Adipocyte (in vitro differentiated cells): ENCODE measurements at places on chromosomes 5 and 9.

GRCh38 chr5:131495536-131496399 lies 139.3 kb downstream of the RAPGEF6 start:
- no peak for DNase-seq

DNA sequence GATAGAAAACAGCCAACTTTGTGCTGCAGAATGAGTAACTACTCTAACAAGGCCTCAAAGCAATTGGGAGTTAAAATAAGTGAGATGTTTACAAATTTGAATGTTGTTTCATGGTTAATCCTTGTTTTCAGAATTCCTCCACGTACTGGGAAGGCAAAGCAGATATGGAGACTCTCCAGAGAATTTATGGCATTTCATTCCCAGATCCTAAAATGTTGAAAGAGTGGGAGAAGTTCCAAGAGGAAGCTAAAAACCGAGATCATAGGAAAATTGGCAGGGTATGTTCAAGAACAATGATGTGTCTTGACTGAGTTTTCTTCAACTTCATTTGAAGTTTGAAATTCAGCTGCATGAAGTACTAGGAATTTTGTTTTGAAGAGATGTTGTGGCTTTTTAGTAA lies 16.4 kb downstream of the TARS1 start:
- no peak for DNase-seq

- no peak for DNase-seq
Observed at GRCh38 chr9:37102486-37102885, 17.9 kb upstream of the ZCCHC7 start.

- no peak for DNase-seq
Observed at GRCh38 chr5:14251733-14252132, 108.6 kb downstream of the TRIO start.

DNA sequence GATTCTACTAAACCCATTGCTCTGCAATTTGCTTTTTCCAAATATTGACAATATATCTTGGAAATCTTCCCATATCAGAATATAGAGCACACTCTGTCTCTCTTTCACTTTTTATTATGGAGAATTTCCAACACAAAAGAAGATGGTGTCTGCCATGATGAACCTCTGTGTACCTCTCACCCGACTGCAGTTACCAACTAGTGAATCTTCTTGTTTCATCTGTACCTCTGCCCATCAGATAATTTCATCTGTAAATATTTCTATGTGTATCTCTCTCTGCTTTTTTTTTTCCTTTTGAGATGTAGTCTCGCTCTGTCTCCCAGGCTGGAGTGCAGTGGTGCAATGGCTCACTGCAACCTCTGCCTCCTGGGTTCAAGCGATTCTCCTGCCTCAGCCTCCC lies 62.8 kb downstream of the NTNG2 start:
- no peak for DNase-seq

DNA sequence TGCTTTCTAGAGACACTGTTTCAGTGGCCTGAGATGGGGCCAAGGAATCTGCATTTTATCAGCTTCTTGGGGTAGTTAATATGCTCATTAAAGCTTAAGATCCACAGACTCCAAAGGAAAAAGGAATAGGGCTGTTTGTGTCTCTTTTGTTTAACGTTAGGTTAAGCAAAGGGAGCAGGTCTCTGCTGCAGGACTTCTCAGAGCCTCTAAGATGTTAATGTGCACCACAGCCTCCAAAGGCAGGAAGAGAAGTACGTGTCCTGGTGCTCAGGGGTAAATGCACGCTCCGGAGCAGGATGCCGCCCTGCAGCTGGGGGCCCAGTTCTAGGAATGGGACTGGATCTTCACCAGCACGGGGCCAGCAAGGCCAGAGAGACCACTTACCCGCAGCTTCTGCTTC lies 19.6 kb downstream of the SPARC start:
- DNase-seq, result no peak

DNA sequence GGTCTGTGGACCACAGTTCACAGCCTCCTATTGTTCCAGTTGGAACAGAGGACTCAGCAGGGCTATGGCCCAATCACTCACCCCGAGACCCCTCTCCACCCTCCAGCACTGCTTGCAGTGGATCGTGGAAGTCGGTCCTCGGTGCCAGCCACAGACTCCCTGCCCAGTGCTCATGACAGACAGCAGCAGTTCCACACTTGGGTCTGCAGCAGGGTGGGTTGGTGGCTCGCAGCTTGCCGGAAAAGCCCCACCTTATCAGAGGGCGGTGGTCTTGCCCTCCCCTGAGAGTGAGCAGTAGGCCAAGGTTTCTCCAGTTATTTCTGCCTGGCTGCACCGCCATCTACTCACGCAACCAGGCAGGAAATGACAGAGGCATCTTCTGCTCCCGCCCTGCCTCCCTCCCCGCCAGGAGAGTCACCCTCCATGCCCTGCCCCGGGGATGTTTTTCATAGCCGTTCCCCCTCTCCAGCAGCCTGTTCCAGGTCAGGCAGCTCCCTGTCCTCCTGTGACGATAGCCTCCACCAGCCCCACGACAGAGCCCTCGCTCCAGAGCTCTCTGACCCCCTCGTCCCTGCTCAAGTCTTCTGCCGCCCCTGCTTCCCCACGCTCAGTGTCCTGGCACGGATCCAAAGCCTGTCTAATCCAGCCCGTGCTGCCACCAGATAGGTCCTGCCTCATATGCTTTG lies 34.5 kb downstream of the UNC5A start:
- no peak for DNase-seq

GRCh38 chr5:94505327-94506068 lies 112.9 kb downstream of the KIAA0825 start:
- peak; percentile 37 for DNase-seq

DNA sequence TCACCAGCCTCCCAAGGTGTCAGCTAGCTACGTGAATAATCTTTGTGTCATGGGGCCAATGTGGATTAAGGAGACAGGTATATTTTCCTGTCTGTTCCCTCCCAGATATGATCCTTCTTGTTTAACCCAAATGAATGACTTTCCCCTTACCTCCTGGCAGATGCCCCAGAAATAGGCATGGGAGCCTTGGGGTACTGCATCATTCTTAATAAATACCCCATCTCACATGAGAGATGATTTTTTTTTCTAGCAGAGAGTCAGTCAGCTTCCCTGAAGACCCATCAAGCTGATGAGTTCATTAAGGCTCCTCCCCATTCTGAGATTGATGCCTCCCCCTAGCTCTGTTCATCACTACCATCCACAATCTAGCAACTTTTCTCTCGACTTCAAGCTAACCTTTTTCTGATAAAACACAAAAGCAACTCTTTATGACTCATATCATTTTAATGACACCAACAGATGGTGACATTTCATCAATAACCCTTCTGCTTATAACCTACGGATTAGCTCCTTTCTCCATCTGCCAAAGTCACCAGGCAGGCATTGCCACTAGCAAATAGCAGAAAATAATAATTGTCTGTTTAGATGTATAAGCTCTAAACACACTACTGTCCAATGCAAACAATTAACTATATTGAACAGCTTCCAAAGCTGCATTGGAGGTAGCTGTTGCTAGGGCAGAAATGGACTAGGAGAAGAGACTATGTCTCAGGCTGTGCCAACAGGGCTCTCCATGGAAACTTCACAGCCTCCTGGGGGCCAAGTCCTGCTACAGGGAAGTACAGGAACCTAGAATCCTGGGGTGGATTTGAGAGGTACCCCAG lies 143.7 kb downstream of the ACER2 start:
- DNase-seq, result no peak

DNA sequence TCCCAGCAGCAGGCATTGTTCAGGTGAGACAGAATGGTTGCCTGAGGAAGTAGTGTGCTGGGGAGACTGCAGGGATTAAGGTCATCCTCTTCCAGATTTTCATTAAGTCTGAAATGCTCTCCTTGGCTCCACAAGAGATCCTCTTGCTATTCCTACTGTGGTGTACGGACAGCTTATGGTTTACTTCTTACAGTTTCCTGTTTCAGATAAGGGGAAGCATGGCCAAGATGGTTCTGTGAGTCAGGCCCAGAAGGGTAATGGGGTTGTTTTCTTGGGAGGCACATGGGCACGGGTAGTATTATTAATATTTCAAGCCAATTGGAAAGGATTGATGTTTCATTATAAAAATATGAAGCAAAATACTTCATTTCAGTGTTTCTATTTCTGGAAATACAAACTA lies 42.9 kb downstream of the GLRX start:
- no peak for DNase-seq
